ENCODE measurements at places on chromosomes 16 and 17.

DNA sequence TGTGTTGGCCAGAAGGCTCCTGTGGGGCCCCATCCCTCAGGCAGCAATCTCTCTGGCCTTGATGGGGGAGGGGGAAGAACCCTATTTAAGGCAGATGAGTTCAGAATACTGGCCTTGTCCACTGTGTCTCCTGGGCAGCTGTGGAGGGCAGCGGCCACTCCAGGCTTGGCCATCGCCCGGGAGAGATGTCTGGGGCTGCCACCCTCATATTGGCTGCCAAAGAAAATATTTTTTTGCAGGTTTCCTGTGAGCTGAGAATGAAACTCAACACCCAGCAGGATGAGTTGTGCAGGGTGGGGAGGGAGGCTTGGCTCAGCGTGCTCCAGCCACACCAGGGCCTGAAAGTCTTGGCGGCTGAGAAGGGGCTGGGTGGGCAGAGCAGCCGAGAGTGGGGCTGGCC lies 14.4 kb upstream of the TIMP2 start:
- no peak for DNase-seq

DNA sequence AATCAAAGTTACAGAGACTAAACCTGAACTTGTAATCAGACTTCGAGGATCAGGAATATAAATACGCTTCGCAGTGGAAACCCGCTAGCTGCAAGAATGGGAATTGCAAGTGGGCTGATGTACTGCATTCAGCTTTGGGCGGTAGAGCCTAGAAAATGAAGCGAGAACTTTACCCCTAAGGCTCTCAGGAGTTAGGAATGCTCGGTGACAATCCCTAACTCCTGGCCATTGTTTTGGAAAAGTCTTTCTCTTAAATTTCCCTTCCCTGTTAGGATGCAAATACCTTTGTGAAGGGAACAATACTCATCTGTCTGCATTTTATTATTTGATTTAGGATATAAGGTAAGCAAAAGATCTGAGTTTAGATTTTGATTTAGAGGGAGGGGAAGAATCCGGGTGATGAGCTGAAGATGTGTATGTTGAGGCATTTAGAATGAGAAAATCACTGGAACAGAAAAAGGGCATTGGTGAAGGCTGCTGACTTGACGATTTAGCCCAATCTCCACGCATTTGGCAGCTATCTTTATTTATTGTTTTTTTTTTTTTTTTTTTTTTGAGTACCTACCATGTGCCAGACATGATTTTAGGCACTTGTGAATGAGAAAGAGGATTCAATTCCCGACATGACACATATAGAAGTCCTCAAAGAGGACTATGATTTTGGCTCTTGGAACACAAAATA lies 2.2 kb upstream of the TOX3 start:
- no peak for DNase-seq

DNA sequence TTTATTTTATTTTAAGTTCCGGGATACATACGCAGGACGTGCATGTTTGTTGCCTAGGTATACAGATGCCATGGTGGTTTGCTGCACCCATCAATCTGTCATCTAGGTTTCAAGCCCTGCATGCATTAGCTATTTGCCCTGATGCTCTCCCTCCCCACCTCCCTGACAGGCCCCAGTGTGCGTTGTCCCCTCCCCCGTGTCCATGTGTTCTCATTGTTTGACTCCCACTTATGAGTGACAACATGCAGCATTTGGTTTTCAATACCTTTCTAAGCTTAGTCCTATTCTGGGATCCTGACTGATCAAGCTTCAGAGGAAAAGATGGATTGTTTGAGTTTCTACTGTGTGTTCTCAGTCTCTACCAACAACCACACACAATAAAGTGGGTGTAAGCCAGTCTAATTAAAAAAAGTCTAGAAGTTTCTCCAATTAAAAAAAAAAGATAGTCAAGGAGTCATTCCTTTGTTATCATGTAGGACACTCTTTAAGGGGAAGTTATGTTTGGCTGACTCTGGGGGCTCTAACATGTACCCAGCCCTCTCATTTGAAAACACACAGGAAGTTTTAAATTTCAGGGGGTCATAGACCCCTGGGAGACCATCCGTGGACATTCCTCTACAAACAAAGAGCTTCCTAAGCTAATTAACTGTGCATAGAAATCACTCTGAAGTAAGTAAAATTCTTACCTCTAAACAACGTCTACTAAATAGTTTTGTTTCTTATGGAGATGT lies 66.3 kb upstream of the ADAMTS18 start:
- no peak for DNase-seq

DNA sequence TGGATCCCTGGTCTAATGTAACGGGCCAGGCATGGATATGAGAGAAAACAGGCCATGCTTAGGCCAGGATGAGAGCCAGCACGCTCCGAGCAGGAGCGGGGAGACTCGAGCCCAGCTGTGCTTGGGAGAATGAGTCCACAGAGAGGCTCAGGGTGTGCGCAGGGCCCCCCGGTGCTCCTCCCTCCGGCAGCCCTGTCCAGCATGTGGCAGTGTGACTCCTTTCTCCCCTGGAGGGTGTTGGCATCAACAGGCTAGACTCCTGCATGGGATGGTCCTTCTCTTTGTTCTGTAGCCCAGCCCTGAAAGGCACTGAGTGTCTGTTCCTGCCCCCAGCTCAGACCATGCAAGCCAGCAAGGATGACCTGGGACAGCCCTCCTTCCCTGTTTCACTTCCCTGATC lies 23.4 kb downstream of the PGS1 start:
- DNase-seq, result no peak

DNA sequence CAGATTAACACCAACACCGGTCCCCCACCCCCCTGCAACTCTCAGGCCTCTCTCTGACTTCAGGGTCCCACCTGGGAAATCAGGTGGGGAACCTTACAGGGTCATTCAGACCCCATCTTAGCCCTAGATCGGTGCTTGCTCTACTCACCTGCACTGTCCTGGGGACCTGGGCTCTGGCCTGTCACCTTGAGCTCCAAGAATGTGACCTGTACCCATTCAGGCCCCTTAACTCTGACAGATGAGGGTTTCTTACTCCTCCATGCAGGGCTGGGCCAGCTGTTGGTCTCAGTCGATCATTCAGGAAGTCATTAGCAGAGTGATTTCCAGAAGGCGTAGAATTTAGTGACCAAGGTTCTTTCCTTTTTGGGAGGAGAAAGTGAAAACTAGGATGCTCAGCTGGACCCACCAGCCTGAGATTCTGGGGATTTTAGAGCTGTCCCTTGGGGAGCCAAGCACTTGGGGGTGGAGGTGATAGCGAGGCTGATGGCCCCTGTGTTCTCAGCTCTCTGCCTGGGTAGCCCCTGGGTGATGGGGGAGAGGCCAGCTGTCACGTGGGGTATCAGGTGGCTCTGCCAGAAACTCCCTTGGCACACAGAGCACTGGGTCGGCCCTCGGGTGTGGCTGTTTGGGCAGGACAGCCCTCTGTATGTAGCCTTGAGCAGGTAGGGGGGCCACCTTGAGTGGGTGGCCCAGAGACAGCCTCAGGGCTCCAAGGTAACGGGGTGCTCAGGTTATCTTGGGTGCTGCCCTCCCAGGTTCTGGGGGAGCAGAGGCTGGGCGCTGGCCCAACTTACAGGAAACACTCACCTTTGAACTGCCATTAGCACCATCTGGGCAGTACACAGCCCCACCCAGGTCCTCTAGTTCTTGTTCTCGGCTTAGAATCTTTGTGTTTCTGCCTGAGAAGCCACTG lies 724 bp downstream of the MVP start:
- DNase-seq, result peak; percentile 8

DNA sequence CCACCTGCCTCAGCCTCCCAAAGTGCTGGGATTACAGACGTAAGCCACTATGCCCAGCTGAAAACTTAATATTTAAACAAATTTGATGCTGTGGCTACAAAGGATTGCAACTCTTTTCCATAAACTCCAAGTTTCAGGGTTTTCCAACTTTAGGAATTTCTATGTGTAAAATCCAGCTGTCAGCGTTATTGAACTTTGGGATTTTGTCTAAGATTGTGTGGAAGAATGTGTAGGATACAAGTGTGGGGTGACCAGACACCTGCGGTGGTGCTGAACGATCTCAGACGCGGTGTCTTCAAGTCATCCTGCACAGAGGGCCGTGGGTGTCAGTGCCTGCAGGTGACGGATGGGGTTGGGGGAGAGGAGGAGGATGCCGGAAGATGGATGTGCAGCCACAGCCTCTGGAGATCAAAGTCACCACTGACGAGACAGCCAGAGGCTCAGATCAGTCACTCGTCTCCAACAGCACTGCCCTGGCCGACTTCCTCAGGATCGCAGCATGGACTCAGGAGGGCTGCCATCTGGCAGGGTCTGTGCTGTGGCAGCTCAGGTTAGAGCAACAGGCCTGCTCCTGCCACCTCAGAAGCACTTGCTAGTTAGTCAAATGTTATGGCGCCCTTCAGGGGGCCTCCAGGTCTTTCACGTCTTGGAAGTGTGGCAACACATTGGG lies 13.0 kb downstream of the ACSF3 start:
- peak; percentile 22 for DNase-seq

GRCh38 chr17:45172541-45173286 lies 11.0 kb downstream of the HEXIM2 start:
- no peak for DNase-seq

- no peak for DNase-seq
Measured at GRCh38 chr17:44773140-44773539, 14.4 kb downstream of the ADAM11 start.

DNA sequence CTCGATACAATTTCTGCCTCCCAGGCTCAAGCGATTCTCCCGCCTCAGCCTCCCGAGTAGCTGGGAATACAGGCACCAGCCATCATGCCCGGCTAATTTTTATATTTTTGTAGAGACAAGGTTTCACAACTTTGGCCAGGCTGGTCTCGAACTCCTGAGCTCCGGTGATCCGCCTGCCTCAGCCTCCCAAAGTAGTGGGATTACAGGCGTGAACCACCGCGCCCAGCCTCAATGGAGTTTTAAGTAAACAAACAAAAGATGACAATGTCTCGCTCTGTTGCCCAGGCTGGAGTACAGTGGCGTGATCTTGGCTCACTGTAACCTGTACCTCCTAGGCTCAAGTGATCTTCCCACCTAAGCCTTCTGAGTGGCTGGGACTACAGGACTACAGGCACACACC lies 52.6 kb upstream of the TRAP1 start:
- no peak for DNase-seq

DNA sequence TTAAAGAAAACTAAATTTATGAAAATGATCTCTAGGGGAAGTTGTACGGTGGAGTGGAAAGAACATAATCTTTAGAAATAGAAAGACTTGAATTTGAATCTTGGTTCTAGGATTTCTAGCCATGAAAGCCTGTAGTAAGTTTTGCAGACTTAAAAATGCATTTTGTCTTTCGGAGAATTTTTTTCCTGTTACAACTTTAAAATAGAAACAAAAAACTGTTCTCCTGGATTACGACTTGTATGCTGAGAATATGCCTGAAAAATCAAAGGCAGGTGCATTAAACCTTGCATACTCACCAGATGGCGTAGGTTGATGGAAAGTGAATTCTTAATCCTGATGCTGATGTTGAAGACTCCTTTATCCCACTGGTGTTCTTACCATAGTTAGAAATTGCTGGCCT lies 7.5 kb upstream of the MPHOSPH6 start:
- DNase-seq, result no peak

DNA sequence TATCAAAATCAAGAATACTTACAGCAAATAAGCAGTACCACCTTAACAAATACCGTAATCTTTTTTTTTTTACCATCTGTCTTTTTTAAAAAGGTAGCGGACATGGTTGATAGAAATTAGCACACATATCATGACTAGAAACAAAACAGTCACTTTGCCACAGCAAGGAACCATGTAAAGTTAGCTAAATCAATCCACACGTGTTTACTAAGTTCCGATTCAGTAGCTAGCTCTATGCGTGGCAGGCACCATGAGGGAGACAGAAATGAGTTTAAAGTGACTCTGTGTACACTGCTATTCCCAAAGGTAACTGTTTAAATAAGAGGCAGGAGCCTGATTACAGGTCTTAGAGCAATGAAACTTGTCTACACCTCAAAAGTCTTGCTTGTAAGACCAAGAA lies 108.6 kb downstream of the XYLT1 start:
- DNase-seq, result no peak

- no peak for DNase-seq
Measured at GRCh38 chr17:18148586-18148985, 35.0 kb upstream of the ALKBH5 start.

GRCh38 chr17:68431661-68432071 lies 25.6 kb downstream of the WIPI1 start:
- no peak for DNase-seq

DNA sequence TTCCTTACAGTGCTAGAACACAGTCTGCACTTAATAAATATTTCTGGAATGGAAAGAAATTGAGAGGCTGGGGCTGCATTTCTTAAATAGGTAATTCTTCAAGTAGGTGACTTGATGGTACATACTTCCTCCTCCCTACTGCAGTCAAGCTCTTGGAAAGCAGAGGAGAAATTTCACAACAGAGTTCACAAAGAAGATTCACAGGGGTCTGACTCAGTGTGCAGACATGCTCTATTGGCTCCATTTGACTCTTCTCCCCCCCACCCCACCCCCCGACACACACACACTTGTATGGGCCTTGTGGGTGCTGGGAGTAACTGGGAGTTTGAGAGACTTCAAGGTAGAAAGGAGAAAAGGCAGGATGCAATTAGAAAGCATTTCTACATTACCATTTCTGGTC lies 6.2 kb upstream of the MYOCD start:
- DNase-seq, result no peak

DNA sequence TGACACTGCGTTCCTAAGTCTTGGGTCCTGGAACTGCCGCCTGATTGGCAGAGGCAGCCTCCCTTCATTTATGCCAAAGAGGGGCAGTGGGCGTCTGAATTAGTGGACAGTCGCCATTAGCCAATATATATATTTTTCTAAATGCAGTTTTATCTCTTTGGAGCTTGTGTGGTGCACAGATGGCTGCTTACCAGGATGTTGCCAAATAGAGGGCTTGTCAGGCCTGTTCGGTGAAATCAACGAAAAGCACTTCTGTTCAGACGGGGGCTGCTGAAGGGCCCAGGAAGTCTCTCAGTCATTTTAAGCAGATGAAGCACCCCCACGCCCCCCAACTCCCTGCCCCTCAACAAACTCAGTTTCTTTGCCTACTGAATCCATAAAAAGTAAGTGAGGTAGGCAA lies 66.0 kb downstream of the RAP1GAP2 start:
- DNase-seq, result no peak

GRCh38 chr16:23754594-23755483 lies at the start of gene CHP2:
Gene CHP2 (plus strand): TSS chr16:23755026. CDS start chr16:23755050, 24 bp downstream.
- no peak for DNase-seq

DNA sequence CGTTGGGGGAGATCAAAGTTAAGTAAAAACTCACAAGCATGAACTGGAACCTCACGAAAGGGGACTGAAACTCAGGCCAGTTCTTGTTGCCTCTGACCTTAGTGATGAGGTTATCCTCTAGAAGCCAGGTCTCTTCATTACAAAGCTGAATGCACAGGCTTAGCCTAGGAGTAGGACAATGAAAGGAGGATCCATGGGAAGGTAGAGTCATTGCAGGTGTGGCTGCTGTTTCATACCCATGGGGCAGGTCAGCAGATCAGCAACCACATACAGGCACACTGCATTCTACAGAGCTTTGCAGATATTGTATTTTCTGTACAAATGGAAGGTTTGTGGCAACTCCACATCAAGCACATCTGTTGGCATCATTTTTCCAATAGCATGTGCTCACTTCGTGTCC lies 341.3 kb upstream of the SOX9 start:
- DNase-seq, result no peak

DNA sequence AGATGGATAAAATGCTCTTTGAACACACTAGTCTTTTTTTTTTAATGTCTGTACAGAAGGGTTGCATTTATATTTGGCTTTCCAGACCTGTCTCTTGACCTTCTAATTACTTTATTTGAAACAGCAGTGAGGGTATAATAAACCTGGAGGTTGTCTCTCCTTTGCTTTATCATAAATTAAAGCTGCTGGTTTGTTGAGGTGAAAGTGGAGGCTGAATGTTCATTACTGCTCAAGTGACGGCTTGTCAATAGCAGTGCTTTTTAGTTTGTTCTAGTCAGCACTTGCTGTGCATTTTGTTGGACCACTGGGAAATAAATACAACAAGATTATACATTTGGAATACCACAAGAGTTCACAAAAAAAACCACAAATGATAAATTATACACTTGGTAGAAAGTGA lies 264.2 kb downstream of the IRX3 start:
- DNase-seq, result no peak
